ENCODE measurements at places on chromosomes 3 and 15.
A peak's percentile ranks its signal among the peaks of the same experiment; 100 is the strongest.

- DNase-seq, result no peak
These were observed 51.4 kb downstream of the NCEH1 start for GRCh38 chr3:172659246-172660002.

GRCh38 chr3:193310914-193311723 lies 67.4 kb downstream of the ATP13A5 start:
- no peak for DNase-seq

DNA sequence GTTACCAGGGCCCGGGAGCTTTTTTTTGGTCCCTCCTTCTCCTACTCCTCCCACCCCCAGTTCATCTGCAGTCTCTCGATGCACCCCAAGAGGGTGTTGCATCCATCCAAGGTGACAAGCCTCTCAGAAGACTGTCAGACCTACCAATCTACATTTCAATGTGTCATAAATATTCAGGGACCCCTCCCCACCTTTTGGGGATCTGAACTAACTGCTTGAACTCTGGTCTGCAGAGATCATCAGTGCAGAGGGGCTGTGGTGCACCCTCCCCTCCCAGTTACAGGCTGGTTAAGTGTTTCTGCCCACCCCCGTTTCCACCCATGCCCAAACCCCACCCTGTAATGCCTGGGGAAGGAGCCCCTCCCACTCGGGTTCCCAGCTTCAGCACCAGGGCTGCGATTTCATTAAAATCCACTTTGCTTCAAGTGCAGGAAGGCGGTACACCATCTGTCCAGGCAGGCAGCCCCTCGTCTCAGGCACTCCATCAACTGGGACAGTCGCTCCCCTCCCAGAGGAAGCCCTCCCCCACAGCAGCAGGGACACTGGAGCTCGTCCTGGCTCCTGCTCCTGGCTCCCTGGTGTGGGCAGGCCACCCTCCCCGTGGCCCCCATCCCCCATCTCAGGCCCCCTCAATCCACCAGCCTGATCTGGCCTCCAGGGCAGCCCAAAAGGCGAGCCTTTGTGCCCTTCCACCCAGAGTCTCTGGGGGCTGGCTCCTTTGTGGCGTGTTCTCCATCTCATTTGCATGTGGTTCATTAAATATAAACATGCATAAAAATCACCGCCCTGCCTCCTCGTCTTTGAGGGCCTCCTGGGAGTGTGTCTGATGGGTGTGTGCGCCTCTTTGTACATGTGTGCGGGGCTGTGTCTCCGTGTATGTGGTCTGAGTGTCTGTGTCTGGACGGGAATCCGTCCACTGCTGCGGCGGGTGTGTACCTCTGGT lies 32.3 kb downstream of the RNU5B-1 start:
- no peak for DNase-seq

DNA sequence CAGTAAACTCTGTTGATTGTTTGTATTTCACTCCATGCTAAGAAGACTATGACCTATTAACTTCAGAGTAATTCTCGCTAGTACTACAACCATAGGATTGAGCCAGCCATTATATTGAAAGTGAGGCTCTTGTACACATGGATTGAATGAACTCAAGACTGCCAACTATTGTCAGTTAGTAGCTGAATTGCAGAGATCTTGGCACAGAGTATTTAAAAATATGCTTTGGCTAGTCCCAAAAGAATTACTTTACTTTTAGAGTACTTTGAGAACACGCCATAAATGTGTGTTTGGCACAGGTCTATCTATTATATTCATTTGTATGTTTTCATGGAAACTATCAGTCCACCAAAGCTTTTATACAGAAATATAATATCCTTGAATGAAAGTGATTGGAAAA lies 226.7 kb upstream of the DCBLD2 start:
- DNase-seq, result no peak

DNA sequence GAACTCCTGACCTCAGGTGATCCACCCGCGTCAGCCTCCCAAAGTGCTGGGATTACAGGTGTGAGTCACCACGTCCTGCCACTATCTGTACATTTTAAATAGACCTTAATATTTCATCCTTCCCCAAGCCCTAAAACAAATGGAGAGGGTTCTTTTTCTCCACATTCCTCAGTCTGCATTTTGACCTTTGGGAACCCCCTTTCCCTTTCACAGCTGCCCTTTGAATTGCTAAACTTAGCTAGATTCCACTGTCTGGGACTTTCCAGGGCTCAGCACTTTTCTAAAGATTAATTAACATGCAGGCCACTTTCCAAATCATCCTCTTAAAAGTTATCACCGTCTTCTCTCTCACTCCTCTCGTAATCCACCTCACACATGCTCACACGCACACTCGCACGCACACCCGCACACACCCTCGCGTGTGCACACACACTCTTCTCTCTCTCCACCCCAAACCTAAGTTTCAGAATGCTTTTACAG lies 124.2 kb downstream of the TMCO5A start:
- no peak for DNase-seq

DNA sequence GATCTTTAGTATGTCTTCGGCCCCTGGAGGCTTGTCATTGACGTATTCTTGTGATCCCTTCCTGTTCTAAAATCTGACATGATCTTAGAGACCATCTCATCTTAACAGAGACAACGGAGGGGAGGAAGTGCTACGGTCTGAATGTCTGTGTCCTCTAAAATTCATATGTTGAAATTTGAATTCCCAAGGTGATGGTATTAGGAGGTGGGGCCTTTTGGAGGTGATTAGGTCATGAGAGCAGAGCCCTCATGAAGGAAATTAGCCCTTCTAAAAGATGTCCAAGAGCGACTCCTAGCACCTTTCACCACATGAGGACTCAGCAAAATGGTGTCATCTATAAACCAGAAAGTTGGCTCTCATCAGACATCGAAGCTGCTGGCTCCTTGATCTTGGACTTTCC lies 233.2 kb upstream of the CMC1 start:
- DNase-seq, result no peak

DNA sequence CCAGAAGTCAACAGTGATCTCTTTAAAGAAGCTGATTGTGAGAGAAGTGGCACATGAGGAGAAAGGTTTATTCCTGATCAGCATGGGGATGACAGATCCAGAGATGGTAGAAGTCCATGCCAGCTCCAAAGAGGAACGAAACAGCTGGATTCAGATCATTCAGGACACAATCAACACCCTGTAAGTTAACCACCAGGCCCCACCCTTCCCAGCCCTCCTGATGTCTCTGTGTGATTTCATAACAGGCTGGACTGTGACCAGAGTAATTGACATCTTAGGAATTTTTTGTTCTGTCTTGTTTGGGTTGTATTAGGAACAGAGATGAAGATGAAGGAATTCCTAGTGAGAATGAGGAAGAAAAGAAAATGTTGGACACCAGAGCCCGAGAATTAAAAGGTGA lies 67.7 kb downstream of the KLHL25 start:
- no peak for DNase-seq

- no peak for DNase-seq
These were observed 48.1 kb upstream of the TPM1 start for GRCh38 chr15:62994439-62994838.

DNA sequence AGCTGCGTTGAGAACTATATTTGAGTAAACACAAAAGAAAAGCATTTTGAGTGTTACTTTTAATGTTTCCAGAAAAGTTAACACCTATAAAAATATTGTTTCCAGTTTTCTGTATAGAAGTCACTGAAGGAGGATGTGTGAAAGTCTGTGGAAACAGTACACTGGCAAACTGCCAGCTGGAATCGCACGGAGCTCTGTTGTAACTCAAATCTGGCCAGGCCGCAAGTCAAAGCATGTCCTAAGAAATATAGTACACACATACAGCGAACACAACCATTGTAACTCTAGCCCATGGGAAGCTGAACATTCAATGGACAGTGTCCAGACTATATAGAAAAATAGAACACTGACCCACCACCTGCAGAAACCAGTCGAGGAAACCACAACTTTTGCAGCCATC lies 657.2 kb downstream of the FHIT start:
- no peak for DNase-seq

DNA sequence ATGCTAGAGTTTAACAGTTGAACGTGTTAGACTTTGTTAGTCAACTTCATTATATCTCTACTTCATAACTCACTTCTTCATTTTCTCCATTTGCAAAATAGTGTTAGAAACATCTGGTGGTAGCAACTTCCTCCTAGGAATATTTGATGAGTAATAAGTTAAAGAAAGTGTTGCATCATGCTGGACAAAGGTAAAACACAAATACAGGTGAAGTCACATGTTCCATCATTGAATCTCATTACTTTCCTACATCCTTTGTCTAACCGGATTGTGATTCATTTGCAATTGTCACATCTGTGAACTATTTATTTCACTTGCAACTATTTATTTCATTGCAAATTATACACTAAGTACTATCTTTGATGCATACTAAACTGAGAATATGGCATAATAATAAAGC lies 186.5 kb downstream of the TUSC7 start:
- DNase-seq, result no peak

- DNase-seq, result no peak
These were observed 2.0 kb upstream of the CLDN16 start for GRCh38 chr3:190385731-190386688.

- DNase-seq, result no peak
These were observed 38.4 kb upstream of the SLC6A6 start for GRCh38 chr3:14363991-14364390.

- DNase-seq, result peak; percentile 95
These were observed at the start of gene TFRC for GRCh38 chr3:196081834-196082618. Gene TFRC, minus strand, starts transcription at chr3:196082090. Its CDS starts 4,991 bp downstream, at chr3:196077099.

DNA sequence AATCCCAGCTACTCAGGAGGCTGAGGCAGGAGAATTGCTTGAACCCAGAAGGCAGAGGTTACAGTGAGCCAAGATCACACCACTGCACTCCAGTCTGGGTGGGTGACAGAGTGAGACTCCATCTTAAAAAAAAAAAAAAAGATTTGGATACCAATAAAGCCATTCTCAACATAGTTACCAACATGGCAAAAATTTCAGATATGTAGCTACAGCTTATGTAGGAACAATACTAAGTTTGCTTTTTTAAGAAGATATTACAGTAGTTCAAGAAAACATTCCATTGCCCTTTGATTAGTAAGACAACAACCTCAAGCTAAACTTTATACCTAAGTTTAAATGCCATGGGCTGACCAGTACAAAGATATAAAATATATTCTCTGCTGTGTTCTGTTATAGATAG lies 34.4 kb downstream of the ZNF106 start:
- DNase-seq, result no peak

DNA sequence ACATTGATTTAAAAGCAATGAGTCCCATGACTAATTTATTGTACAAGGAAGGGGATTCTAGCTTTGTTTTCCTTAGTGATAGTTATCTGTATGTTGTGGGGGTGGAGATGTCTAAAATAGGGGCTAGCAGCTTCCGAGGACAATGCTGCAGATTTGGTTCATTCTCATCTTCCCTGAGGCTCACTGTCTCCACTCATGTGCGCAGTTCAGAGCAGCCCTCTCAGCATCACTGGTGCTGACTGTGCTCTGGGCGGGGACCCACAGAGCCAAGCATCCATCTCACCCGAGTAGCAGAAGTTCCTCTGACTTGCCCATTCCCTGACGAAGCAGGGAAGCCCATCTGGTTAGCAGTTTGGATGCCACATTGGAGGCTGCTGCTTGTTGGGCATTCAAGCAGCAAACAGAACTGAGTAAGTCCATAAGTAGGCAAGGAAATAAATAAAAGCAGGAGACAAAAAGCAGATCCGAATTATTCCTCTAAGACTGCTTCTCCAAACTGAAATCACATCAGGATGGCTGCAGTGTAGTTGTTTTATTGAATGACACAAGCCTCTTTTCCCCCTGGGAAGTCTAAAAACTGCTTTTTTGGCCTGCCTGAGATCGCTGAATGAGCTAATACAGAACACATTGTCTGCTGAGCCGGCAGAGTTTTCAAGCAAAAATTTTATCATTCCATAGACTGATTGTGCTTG lies 27.5 kb downstream of the RARB start:
- DNase-seq, result no peak

DNA sequence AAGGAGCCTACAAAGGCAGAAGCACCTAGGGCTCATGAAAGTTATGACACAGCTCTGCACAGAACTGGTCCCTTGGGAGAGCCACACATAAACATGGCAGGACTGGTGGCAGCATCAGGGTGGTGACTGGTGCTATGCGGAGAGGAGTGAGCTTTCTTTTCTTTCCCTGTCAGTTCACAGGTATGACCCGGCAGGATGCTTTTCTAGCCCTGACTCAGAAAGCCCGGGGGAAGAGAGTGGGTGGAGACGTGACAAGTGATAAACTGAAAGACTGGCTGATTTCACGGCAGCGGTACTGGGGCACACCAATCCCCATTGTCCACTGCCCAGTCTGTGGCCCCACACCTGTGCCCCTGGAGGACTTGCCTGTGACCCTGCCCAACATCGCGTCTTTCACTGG lies 103.0 kb downstream of the LARS2 start:
- DNase-seq, result no peak

DNA sequence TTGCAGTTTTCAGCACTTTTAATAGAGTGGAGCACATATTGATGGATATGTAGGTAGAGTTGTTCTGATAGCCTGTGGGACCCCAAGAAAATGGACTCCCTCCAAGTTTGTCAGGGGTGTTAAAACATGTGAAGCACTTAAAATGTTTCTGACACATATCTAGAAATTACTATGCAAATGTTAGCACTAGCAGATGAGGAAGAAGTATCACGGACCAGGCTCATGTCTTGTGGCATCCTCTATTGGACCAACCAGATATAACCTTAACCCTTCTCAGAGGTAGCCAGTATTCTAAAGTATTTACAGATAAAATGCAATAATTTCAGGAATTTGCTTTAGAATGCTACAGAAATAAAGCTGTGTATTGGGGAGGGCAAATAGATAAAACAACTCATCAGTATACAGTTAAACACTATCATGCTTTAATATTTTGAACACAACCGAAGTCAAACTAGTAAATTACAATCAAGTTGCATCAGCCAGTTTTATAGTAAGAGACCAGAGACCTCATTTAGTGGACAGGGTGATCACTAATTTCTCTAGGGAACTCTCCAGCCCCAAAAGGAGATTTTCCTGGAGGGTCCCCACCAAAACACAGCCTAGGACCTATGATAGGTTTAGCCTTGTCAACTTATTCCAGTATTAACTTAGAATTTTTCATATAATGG lies 57.2 kb upstream of the FBN1 start:
- DNase-seq, result no peak

- DNase-seq, result no peak
These were observed 231.8 kb downstream of the TP63 start for GRCh38 chr3:189863031-189863430.

GRCh38 chr15:90388462-90389380 lies 679 bp downstream of the IQGAP1 start:
- DNase-seq, result peak; percentile 70

DNA sequence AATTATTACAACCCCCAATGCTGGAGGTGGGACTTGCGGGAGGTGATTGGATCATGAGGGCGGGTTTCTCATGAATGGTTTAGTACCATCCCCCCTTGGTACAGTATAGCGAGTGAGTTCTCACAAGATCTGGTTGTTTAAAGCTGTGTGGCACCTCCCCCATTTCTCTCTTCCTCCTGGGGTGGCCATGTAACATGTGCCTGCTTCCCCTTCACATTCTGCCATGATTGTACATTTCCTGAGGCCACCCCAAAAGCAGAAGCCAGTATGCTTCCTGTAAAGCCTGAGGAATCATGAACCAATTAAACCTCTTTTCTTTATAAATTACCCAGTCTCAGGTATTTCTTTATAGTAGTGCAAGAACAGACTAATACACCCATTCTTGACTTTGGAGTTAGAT lies 20.3 kb upstream of the PROK2 start:
- no peak for DNase-seq

GRCh38 chr3:18027161-18027939 lies 284.9 kb upstream of the TBC1D5 start:
- no peak for DNase-seq

Data from CD4-positive, alpha-beta memory T cell (primary cell).